Mesothelial cell of epicardium (in vitro differentiated cells): ENCODE measurements at places on chromosomes 12 and 14.

DNA sequence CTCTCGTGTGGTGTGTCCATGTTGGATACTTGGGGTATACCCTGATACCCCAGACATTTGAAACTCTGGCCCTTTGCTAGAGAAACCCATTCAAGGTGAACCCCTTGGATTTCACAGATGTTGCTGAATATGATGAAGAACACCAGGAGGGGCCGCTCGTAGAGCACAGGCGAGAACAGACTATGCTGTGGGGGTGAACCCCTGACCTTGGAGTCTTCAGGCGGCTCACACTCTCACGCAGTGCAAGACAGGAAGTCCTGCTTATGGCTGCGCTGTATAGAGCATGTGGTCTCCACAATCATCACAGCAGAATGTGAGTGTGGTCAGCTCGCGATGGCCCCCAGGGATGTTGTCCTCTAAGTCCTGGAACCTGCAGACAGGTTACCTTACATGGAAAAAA lies 60.4 kb downstream of the SLC15A4 start:
- no peak for DNase-seq

- DNase-seq, result no peak
Observed at GRCh38 chr14:69149461-69150244, 3.3 kb downstream of the DCAF5 start.

GRCh38 chr14:64637735-64638473 lies 66.3 kb upstream of the PLEKHG3 start:
- no peak for DNase-seq

- no peak for DNase-seq
Observed at GRCh38 chr14:41916313-41916712, 309.6 kb downstream of the LRFN5 start.

DNA sequence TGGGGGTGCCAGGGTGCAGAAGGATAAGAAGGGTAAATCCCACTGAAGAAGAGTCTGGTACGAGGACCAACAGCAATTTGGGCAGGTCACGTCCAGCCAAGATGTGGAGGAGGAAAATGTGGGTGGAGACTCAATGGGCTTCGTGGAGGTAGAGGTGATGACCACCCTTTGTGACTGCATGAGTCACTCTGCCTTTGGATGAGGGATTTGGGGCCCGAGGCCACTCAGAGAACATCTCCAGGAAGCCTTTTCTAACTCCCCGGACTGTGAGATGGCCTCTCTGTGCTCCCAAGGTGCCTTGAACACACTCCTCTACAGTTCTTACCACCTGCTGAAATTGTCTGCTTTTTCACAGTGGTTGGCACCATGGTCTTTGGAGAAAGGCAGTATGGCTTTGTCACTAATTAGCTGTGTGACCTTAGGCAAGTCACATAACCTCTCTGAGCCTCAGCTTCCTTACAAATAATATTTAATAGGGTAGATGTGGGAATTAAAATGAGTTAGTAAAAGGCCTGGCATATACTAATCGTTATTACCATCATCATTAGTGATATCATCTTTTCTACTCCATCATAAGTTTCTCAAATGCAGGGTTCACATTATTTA lies 67.0 kb upstream of the ARHGAP5 start:
- no peak for DNase-seq

DNA sequence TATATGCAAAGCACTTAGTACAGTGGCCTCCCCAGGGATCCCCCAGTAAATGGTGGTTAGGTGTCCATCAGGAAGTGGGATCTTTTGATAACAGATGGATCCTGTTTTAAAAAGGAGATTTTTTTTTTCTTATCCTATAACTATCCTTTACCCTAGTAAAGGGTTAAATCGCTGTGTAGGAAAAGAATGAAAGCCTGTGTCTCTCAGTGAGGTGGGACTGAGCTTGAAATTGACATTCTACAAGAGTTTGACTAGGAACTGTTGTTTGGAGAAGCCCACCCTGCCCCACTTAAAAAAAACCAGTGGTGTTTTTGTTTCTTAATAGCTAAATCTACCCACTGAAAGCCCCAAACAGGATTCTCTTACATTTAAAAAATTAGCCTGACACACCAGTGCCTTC lies 112.2 kb upstream of the EGLN3 start:
- no peak for DNase-seq

GRCh38 chr12:50103767-50104321 lies at the start of gene GPD1:
TSS of gene GPD1 (plus strand) at chr12:50104008. CDS start at chr12:50104051, 43 bp downstream.
- peak; percentile 42 for DNase-seq

GRCh38 chr14:94374116-94374515 lies 14.3 kb downstream of the SERPINA1 start:
- DNase-seq, result no peak

DNA sequence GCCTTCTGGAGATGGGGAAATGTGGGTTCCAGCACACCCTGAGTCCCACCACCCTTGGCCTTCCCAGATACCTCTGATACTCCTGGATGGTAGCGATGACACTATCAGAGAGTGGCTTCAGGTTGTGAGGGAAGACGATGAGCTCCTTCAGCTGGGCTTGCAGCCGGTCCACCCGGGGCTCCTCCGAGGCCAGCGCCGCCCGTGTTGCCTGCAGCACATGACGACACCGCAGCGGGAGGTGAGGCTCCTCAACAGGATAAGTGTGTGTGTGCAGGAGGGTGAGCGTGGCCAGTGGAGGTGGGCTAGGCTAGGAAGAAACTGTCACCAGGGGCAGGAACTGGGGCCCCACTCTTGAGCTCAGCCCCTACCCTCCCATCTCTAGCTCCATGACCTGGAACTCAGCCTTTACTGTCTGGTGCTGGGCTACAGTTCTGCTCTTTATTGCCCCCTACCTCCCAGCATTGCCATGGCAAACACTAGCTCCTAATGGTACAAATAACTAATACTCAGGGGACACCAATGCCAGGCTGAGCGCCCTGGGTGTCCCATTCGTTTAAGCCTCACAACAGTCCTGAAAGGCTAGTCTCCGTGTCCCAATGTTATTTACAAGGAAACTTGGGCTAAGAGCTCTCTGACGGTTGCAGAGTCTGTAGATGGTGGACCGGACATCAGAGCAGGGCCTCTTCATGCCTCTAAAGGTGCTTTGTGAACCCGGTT lies 64.1 kb downstream of the SYNE3 start:
- DNase-seq, result no peak

DNA sequence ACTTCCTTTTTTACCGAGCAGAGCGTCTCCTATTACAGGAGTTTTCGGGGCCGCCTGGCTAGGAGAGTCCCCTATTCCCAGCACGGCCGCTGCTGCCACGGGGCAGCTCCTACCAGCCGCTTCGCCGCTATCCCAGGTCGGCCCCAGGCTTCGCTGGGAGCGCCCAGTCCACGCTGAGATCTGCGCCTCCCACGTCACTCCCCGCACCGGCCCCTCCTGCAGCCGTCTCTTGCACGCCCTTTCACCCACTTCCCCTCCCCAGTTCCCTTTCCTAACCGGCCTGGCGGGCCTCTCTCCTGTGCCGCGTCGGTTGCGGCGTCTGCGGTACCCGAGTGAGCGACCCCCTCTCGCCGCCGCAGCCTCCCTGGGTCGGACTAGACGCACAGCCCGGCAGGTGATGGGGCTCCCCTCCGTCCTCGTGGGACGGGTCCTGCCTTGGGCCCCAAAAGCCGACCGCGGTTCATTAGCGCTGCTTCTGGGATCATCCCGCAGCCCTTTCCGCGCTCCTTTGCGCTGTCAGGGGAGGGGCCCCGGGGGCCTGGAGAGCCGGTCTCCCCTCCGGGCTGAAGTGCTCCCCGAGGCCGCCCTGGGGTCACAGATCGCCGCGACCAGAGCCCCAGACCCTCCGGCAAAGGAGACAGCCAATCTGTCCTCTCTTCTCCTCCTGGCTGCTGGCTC lies 1318.4 kb downstream of the TMEM121 start:
- DNase-seq, result no peak

DNA sequence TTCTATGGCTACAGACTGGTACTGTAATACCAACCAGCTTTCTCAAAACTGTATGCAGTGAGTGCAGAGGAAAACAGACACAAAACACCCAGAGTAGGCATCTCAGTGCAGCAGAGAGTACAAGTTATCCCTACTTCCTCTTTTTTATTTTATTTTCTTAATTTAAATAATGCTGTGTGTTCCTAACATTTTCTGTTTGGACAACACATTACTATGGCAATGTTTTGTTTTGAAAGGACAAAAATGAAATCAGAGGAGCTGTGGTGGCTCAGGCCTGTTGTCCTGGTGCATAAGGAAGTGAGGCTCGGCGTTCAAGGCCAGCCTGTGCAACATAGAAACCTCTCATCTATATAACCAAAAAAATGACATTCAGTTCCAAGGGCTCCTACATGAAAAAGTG lies 33.7 kb upstream of the SELPLG start:
- DNase-seq, result no peak

GRCh38 chr14:105350450-105351244 lies 36.1 kb downstream of the PACS2 start:
- DNase-seq, result peak; percentile 18

- no peak for DNase-seq
Observed at GRCh38 chr14:53550776-53551175, 397.7 kb upstream of the DDHD1 start.

GRCh38 chr14:69263364-69263763 lies 3.4 kb downstream of the GALNT16 start:
- DNase-seq, result no peak

GRCh38 chr12:65488197-65488596 lies 209.7 kb downstream of the MSRB3 start:
- DNase-seq, result no peak

- DNase-seq, result no peak
Observed at GRCh38 chr14:24081739-24082211, 10.4 kb downstream of the CPNE6 start.

DNA sequence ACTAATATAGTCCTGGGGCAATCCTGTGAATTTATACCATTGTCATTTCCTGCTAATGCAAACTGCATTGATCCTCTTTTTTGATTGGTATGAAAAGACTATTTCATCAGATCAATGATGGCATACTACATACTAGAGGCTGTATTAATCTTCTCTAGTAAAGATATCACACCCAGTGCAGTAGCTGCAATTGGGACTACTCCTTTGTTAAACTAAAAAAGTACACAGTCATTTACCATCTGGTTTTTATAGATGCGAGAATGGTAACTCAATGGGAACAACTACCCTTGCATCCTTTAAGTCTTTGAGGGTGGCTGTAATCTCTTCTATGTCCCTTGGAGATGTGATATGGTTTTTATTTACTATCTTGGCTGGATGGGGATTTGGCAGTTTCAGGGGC lies 80.2 kb upstream of the STK38L start:
- no peak for DNase-seq
